ENCODE measurements at places on chromosomes 6 and 20.

- DNase-seq = no peak
Observed at GRCh38 chr6:26363882-26364701, 906 bp upstream of the BTN3A2 start.

DNA sequence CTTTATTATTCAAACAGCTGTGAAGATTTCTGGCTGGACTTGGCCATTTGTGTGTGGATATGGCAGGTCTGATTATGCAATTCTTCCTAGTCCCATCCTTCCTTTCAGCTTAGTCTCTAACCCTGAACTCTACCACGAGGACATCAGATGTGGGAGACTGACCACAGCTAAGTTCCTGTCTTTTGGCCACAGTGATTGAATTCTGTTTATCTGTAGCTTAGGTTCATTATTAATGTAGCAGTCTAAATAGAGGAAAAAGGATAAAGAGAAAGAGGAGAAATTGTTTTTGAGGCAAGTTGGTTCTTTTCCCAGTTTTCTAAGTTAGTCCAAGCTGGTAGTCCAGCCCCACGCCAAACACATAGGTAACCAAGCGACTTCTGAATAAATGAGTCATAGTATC is 598.9 kb downstream of the RFPL4B start:
- no peak for DNase-seq

DNA sequence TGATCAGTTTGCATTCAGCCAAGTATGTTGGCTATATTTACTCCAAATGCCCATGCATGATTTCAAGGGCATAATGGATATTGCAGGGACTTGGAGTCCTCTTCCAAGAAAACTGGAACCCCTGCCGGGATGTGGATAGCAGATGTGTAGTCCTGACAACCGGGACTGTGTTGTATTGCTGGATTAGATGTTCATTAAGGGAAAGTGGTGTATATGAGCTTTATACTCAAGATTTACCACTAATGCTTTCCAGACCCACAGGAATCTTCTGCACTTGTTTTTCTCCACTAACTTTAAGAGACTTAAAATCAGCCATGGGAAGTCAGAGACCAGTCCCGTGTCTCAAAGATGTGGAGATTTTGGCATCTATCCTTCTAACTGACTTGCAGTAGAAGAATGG is 770.9 kb downstream of the HDGFL1 start:
- DNase-seq = no peak

GRCh38 chr20:13855613-13856012 is 70.8 kb downstream of the NDUFAF5 start:
- no peak for DNase-seq

DNA sequence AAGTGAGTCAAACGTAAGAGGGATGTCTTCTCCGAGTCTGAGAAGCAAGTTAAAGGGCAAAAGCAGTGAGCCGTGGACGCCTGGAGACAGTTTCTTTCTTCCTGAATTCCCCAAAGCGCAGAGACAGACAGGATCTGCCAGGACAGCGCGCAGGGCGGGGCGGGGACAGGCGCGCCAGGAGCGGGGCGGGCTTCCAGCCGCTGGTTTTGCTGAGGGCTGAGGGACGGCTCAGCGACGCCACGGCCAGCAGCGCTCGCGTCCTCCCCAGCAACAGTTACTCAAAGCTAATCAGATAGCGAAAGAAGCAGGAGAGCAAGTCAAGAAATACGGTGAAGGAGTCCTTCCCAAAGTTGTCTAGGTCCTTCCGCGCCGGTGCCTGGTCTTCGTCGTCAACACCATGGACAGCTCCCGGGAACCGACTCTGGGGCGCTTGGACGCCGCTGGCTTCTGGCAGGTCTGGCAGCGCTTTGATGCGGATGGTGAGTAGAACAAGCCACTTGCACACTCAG is at the start of gene SCGN:
Gene SCGN, plus strand, starts transcription at position 209 of the 509 bp plus-strand sequence. Its CDS starts 189 bp downstream, at position 398.
- peak; percentile 56 for DNase-seq

GRCh38 chr6:18293076-18293904 is 29.0 kb upstream of the DEK start:
- DNase-seq = no peak

- no peak for DNase-seq
Observed at GRCh38 chr6:87714093-87714842, 12.2 kb upstream of the AKIRIN2 start.
